ENCODE measurements at places on chromosomes 11 and 22.

DNA sequence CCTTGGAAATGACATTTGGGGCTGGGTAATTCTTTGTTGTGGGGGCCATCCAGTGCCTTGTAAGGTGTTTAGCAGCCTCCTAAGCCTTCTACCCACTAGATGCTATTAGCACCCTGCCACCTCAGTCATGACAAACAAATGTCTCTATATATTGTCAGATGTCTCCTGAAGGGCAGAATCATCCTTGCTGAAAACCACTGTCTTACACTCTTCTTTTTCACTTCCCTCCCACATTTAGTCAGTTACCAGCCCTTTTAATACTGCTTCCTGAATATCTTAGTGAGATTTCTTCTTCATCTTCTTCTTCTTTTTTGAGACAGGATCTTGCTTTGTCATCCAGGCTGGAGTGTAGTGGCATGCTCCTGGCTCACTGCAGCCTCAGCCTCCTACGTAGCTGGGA, 33.1 kb downstream of the TNRC6B start:
- DNase-seq: no peak

GRCh38 chr11:125393331-125393730, 102.7 kb downstream of the FEZ1 start:
- DNase-seq: peak; percentile 22

DNA sequence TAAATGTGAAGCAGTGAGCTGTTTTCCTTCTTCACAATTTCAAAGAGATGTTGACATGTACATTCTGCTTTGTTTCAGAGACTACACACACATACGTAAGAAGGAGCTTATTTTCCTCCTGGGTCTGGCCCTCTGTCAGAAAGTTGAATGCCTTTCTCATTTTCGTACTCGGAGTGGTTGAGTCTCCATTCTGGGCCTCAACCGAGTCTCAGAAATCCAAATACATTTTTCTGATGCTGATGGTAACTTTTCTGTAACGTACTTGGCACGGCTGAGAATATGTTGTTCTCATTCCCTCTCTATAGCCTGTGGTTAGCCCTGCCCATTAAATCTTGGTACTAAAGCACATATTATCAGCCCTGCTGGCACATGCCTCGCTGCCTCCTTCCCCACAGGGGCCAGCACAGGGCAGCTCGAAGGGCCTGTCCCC, 25.3 kb downstream of the PARVA start:
- DNase-seq: no peak

DNA sequence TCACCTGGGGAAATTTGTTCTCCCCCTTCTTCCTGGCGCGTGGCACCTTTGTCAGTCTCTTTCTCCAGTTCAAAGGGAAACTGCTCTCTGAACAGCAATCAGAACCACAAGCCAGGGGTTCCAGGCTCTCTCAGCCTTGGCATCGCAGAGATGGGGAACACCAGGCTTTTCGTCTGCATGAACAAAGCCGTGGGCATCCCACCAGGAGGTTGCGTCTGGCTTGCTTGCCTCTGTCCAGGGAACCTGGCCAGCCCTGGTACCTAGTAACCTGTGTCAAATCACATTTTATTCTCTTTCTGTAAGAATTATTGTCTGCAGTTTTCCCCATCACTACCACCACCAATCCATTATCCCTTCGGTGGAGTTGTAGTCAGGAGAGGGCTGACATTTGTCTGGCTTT, 107.0 kb downstream of the WNT7B start:
- no peak for DNase-seq

DNA sequence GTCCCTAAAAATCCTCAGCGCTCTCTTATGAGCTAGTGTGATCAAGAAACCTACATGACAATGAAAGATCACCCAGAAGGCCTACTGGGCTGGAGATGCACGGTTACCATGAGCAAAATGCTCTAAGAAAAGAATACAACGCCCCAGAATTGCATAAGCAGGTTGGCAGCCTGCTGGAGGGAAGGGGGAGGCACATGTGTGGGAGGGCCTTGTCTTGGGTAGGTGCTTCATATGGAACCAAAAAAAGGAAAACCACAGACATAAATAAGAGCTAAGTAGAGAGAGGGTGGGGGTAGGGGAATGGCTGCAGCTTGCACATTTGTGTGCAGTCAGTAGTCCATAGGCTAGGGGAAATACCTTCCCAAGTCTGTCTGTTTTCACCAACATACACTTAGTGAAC, 2.8 kb downstream of the SIAE start:
- DNase-seq: no peak

DNA sequence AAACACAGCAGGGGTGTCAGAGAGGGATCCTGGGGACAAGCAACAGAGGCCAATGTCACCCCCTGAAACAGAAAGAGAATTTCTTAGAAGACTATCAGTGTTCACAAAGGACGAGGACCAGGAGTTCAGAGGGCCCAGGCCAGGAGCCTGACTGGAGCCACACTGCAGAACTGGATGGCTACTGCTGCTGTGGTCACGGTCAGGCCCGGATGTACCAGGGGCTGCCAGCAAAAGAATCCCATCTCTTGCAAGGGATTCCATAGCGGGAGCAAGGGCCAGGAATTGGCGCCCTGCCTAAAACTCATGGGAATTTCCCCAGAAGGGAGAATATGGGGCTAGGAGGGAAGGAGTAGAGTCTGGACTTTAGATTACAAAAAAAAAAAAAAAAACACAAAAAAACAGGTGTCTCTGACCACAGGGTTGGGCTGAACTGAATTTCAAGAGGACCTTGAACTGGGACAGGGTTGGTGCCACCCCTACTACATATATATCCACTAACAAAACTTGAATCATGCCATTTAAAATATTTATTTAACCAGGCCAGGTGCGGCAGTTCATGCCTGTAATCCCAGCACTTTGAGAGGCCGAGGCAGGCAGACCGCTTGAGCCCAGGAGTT, 15.7 kb upstream of the KCTD14 start:
- DNase-seq: peak; percentile 91

DNA sequence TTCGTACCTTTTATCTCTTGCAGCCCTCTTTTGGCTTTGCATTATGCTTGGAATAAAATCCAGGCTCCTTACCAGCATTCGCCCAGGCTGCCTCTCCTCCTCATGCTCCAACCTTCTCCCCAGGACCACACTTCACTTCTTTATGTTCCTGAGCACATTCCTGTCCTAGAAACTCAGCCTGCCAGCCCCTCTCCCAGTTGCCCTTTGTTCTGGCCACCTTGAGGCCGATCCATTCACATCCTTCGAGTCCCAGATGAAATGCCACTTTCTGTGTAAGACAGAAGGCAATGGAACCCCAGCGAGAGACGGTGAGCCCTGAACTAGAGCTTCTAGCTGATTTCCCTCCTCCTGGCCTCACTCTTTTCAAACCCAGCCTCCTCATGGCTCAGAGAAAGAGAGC, 73.0 kb upstream of the NTM start:
- DNase-seq: no peak

DNA sequence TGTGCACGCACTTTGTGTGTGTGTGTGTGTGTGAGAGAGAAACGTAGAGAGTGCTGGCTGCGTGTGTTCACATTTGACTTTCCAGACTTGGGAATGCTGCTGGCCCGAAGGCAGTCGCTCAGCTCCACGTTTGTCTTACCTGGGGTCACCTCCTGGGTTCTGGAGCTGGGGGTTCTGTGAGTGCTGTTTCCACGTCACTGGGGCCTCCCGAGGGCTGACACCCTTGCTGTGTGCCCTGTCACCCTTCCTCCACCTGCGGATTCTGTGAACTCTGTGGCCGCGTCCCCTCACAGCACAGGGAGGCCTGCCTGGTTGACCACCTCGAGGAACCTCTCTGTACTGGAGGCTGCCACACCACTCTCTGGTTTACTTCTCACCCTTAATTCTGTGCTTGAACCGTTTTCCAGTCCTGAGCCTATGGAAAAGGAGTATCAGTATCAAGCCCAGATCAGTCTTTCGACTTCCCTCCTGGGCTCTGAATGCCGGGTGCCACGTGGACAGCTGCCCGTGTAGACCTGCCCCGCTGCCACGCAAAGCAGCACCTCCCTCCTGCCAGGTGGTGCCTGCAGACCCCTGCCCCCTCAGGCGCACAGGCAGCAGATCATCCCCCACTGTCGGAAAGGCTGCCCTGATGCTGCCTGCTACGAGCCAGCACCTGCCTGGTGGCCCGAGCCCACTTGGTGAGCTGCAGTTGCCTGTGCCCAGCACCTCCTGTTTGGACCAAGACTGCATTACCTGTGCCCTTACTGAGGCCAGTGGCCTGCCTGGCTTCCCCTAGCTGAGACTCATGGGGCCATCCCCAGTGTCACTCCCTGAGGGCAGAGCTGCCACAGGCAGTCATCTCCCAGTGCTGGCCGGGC, 233.3 kb downstream of the TBC1D22A start:
- no peak for DNase-seq

GRCh38 chr11:2772544-2773031, 72.8 kb upstream of the KCNQ1OT1 start:
- peak; percentile 36 for DNase-seq

GRCh38 chr22:24146791-24147353, 34.4 kb upstream of the SUSD2 start:
- DNase-seq: peak; percentile 40

DNA sequence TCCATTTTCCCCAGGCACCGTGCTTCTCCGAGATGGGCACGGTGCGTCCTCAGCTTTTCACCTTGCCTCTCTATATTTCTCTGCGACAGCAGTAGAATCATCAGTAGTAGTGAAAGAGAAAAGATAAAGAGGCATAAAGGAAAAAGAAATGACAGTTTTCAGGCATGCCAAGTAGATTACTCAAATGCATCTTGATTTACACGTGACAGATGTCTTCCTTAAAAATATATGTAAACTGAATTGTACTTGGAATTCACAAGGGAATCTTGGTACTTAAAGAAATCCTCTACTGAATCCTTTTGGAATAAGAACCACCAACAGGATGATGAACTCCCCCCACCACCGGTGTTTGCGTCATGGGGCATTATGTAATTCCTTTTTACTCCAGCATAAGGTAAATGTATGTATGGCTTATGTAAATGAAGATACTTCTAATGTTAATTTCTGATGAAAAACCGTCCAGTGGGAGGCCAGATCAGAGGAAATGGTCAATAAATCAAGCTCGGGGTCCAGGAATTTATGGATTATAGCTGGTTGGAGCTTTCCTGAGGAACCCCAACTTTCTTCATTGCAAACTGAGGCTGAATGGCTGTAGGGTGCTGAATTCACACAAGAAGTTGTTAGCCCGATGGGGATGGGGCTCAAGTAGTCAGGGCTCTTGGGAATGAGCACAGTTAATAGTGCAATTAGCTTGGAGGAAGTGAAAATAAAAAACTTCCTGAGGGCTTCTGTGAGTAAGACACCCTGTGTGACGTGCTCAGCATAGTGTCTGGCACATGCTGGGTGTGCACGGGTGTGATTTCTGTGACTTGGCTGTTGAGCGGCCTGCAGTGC, 630.4 kb downstream of the OPCML start:
- DNase-seq: no peak

- DNase-seq: no peak
Observed at GRCh38 chr11:12472401-12473005, 95.1 kb downstream of the PARVA start.

DNA sequence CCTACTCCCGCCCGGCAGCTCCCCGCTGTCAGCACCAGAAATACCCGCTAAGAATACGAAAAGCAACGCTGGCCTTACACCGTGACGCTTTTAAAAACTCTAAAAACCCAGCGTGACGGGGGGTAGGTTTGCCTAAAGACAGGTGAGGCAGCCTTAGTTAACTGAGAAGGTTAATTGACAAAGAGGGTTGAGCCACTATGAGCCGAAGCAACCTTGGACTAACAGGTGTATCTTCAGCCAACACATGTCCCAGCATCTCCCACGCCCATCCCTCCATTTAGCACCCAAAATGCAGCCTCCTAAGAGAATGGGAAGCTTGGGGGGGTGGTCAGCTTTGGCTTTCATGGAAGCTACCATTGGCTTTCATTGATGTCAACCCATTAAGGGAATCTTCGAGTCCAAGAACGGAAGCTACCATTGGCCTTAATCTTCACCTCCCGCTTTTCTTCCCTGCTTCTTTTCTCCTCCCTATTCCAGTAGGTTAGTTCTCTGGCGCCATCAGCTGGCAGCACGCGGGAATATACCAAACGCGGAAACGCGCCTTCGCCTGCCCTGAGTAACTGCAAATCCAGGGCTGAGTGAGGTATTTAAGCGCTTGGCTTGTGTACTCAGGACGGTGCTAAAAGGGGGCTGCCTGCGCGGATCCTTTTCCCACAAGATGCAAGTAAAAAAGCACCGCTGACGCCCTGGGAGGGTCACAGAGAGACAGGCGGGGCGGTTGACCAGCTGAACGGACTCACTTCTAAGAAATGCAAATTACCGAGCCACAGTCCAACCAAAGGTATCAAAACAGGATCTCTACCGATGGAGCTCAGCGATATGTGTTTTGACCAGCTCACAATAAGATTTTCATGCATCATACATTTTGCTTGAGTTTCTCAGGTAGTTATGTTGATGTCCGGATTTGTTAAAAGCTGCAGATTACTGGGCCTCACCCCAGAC, 38.5 kb upstream of the GLYATL1 start:
- peak; percentile 89 for DNase-seq

- no peak for DNase-seq
Observed at GRCh38 chr11:35780951-35781860, 118.6 kb downstream of the TRIM44 start.

GRCh38 chr11:116693593-116694348, 79.0 kb downstream of the BUD13 start:
- peak; percentile 70 for DNase-seq

- no peak for DNase-seq
Observed at GRCh38 chr22:28589102-28589750, 90.4 kb downstream of the TTC28 start.

DNA sequence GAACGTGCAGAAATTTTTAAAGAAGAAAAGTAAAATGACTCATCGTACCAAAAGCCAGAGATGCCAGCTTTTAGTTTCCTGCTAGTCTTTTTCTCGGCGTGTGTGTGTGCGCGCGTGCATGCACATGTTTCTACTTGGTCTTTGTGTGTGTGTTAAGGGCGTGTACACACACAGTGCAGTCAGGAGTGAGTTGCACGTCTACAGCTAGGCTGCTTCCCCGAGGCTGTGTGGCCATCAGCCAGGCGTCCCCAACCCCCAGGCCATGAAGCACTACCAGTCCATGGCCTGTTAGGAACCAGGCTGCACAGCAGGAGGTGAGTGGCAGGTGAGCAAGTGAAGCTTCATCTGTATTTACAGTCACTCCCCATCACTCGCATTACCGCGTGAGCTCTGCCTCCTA, 36.4 kb downstream of the KCNQ1 start:
- no peak for DNase-seq

GRCh38 chr11:93537049-93537448, 6.1 kb downstream of the SMCO4 start:
- peak; percentile 51 for DNase-seq

DNA sequence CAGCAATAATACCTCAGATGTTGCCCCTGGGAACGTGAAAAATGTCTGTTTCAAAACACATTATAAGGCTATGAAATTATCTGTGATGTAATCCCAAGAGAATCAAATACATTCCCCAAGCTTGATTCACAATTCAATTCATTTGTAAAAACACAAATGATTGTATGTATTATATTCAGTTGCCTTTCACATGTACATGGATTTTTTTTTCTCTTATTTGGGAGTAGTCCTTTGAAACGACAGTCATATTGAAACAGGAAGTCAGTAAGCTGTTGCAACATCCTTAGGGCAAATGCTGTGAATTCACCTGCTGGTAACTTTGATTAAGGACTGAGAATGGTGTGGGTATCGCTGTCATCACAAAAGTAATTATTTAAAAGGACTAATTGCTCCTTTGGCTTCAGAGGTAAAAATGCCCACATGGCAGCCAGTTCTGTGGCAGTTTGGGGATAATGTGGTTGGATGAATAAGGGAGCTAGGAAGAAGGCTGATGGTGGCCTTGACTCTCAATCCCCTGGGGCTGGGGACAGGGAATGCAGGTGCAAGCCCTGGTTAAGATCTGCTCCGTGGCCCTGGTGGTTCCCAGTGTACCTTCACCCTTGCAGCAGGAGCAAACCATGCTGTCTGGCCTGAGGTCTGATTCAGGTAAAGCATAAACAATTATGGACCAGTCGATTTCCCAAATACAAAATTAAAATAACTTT, 13.2 kb downstream of the EHF start:
- peak; percentile 41 for DNase-seq
